ENCODE measurements at places on chromosomes 5 and 9.

DNA sequence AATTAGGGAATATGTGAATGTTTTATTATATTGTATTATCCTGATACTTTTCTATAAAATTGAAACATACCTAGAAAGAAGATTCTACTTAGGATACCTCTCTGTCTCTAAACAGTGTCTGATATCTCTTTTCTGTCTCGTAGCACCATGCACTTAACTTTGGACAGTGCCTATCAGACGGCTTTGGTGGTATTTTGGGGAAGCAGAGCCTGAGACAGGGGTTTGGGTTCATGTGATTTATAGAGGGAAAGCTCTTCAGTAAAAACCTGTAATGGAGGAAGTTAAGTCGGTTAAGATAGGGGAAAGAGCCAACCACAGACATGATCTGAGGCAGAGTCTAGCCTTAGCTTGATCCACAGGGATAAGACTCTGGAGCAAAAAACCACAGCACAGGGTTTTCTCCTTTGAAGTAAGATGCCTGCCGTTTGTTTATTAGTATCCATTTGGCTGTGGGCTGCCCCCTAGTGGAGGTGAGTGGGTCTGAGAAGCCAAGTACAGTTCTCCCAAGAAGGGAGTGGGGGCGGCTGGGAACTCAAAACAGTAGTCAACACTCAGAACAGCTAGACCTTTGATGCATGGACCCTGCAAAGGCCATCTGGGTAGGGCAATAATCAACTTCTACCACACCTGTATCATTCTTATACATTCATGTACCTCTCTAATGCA, 141.2 kb upstream of the ASTN2 start:
- no peaks in the 10 kb centered on the region for H3K36me3 ChIP-seq
- no peak overlapping the region for H3K4me3 ChIP-seq
- H3K4me1 ChIP-seq = no peaks in the 10 kb centered on the region
- H3K27me3 ChIP-seq = no peaks in the 10 kb centered on the region
- no peak for DNase-seq

GRCh38 chr5:39775086-39775796, 350.5 kb upstream of the DAB2 start:
- H3K27ac ChIP-seq = no peak overlapping the region
- H3K36me3 ChIP-seq = no peaks in the 10 kb centered on the region
- DNase-seq = no peak
- no peaks in the 10 kb centered on the region for H3K27me3 ChIP-seq
- H3K4me3 ChIP-seq = no peak overlapping the region

- no peak overlapping the region for H3K4me3 ChIP-seq
- peaks cover 20% of the 10 kb centered on the region for H3K4me1 ChIP-seq
- peak; percentile 21 for DNase-seq
- no peaks in the 10 kb centered on the region for H3K27me3 ChIP-seq
Observed at GRCh38 chr5:65858316-65858715, 68.1 kb upstream of the ERBIN start.

DNA sequence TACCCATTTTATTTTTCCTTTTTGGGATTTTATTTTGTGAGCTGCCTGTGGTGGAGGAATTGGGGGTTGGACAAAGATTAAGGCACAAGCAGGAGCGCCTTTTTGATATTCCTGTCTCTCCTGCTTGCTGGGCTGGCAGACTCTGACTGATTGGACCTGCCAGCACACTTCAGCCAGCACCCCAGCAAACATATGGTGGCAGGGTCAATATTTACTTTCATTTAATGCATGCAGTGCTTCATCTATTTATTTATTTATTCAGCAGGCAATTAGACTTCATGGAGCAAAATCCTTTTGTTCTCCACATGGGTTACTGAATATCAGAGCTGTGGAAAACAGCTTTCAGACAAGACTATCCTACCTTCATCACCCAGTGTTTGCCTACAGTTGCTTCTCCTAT, 48.4 kb upstream of the EPB41L4A start:
- no peak overlapping the region for H3K27ac ChIP-seq
- H3K4me1 ChIP-seq = no peaks in the 10 kb centered on the region
- H3K4me3 ChIP-seq = no peak overlapping the region
- H3K27me3 ChIP-seq = peaks cover 3% of the 10 kb centered on the region

DNA sequence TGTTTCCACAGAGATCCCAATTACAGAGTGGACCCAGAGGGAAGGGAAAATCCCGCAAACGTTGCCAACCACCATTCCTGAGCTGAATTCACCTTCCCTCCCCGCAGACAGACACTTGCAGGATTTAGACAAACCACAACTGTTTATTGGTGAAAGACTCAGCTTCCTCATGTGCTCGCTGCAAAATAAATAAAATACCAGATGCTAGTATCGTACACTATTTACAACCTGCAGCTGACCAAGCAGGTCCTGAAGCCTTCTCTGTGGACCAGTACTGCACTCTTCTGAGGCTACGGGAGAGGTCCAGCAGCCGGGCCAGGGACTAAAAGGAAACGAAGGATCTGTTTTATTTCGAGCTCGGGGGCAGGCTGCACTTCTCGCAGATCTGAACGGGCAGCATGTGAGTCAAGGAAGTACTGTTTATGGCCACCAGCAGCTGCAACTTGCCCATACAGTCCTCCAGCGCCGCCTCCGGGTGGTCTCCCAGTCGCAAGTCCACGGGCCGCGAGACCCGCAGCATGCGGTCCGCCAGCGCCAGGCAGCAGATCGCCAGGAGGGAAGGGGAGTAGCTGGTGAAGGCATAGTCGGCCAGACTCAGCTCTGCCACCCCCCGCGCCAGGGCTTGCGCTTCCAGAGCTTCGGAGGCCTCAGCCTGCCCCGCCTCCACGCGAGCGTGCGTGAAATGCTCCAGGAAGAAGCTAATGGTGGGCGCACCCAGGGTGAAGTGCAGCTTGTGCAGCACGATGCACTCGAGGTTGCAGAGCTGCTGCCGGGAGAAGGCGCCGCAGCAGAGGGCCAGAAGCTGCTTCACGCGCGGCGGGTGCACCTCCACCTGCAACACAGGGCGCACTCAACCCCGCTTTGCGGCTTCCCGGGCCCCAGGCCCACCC, 2.1 kb downstream of the CCNO start:
- H3K27me3 ChIP-seq = peaks cover 79% of the 10 kb centered on the region

- H3K36me3 ChIP-seq = no peaks in the 10 kb centered on the region
- no peaks in the 10 kb centered on the region for H3K4me1 ChIP-seq
- H3K27ac ChIP-seq = no peak overlapping the region
- no peak for DNase-seq
- no peaks in the 10 kb centered on the region for H3K27me3 ChIP-seq
Observed at GRCh38 chr5:171093598-171093997, 215.4 kb upstream of the TLX3 start.

GRCh38 chr5:14603141-14603540, 21.5 kb downstream of the OTULINL start:
- peaks cover 76% of the 10 kb centered on the region for H3K36me3 ChIP-seq
- H3K27me3 ChIP-seq = no peaks in the 10 kb centered on the region
- no peak overlapping the region for H3K27ac ChIP-seq
- peaks cover 57% of the 10 kb centered on the region for H3K4me1 ChIP-seq
- H3K4me3 ChIP-seq = no peak overlapping the region

GRCh38 chr5:150105928-150106615, 19.7 kb upstream of the CSF1R start:
- no peaks in the 10 kb centered on the region for H3K36me3 ChIP-seq
- peaks cover 43% of the 10 kb centered on the region for H3K4me1 ChIP-seq
- peak; percentile 64 for DNase-seq
- H3K27ac ChIP-seq = no peak overlapping the region
- H3K4me3 ChIP-seq = no peak overlapping the region
- no peaks in the 10 kb centered on the region for H3K27me3 ChIP-seq
